ENCODE measurements at places on chromosomes 1 and 21.

DNA sequence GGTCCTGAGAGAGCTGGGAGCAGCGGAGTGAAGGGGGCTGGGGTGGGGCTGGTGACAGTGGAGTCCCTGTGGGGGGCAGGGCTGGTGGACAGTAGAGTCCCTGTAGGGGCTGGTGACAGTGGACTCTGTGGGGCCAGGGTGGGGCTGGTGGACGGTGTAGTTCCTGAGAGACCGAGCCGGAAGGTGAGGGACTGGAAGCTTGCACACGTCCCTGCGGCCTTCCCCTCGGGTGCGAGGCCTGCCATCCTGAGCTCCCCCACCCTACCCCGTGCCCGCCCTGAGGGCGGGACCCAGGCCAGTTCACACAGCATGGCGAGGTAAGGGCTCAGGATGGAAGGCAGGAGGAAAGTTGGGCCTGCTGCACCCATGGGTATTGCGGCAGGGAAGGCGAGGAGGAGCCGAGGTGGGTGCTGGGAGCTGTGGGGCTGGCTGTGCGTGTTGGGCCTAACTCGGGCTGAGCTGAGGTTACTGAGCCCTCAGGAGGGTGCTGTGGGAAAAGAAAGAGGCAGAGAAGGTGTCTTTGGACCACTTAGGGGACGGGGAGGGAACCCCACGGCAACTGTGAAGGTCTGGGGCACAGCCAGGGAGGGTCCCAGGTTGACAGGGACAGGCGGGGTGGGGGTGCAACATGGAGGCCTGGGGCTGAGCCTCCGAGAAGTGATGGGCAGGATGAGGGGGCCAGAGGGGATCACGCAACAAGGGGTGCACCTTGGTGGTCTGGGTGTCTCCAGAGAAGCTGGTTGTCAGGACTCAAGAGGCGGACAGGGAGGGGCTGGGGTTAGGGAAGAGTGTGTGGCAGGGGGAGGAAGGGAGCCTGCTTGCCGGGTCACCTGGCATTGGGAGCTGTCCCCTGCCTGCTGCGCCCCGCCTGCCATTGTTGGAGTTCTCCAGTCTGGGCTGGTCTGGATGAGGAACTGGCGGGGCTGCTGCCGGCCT lies 60.8 kb downstream of the PRKCZ start:
- no peak for DNase-seq

- DNase-seq: peak; percentile 79
Observed at GRCh38 chr1:60068393-60069045, 5.1 kb downstream of the C1orf87 start.

DNA sequence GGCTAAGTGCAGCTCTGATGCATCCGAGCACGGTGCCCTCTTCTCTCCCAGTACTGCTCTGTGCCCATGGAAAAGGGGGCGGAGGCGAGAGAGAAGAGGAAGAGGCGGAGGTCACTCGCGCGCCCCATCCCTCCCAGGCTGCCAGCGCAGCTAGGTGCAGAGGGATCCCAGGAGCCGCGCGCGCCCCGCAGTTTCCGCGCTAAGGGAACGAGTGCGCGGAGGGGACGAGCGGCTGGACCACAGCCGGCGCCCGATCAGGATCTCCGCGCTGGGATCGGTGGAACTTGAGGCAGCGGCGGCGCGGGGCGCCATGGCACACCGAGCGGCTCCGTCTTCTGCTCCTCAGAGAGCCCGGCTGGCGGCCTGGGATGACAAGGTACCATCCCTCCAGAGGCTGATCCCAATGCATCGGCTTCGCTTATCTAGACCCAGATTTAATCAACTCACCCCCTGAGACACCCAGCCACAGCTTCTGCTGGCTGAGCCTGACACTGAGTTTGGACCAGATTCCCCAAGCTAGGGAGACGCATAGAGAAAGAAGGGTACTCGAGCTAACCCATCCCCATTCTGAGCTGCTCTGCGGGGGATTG lies at the start of gene PTGFR:
PTGFR (plus strand) TSS at position 114 of the 590 bp plus-strand sequence. CDS start 1,770 bp downstream, outside the sequence.
- DNase-seq: peak; percentile 60

GRCh38 chr1:12678820-12679219 lies 34.9 kb downstream of the AADACL4 start:
- DNase-seq: peak; percentile 29

DNA sequence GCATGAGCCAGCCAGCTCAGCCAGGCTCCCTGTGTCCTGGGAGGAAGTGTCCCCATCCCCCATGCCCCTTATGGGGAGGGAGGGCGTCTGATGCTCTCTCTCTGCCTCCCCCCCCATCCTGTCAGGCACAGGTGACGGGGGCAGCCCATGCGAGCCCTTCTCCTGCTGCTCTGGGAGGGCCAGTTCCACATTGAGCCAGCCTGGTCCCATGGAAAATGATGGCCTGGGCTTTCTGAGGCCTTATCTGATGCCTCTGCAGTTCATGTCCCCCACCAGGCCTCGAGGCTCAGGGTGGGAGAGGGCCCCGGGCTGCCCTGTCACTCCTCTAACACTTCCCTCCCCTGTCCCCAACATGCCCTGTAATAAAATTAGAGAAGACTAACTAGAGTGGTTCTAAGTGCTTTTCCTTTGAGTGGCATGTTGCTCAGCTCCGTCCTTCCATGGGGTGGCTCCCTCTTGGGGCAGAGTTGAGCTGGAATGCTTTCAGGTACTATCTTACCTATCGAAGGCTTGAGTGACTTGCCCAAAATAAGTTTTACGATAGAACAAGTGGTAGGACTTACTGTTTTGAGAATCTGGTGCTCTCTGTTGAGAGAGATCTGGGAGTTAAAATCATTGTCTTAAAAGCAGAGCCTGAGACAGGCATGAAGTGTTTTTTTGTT lies 1.8 kb upstream of the MTFR1L start:
- DNase-seq: no peak

GRCh38 chr1:161138431-161138830 lies 6.0 kb upstream of the DEDD start:
- no peak for DNase-seq

DNA sequence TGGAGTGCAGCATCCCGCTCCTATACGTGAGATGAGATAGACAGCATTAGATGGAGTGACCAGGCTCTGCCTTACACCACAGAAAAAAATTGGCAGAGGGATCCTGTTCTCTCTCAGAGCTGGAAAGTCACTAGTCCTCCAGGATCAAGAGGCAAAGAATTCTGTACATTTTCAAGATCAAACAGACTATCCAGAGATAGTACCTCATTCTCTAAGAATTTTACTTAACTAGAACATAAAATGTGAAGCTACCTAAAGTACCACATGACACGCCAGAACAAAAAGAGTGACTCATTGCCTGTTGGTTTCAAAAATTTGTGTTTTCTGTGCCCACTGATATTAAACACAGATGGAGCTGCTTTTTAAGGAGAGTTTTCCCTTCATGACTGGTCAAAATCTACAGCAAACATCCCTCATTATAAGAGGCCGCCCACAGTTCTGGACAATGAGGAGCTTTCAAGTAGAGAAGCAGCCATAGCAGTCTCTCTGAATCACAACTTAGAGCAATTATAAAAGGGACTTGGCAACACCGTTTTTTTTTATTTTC lies 32.3 kb downstream of the CD160 start:
- DNase-seq: peak; percentile 99

DNA sequence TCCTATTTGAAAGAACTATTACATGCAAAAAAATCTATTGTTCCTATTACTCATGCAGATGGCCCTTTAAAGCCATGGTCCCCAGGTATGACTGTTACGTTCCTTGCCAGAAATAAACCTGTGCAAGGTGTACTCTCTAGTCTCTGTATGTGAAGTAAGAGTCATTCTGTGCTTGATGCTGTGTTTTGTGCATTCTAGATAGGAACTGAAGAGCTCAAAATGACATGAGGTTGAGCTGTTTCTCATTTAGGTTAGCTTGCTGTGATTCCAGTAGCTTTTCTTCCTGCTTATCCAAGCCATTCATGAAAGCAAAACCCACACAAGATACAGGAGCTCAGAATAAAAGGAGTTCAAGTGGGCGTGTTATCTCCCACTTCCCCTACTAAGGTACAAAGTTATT lies 64.3 kb upstream of the ZNF326 start:
- no peak for DNase-seq

DNA sequence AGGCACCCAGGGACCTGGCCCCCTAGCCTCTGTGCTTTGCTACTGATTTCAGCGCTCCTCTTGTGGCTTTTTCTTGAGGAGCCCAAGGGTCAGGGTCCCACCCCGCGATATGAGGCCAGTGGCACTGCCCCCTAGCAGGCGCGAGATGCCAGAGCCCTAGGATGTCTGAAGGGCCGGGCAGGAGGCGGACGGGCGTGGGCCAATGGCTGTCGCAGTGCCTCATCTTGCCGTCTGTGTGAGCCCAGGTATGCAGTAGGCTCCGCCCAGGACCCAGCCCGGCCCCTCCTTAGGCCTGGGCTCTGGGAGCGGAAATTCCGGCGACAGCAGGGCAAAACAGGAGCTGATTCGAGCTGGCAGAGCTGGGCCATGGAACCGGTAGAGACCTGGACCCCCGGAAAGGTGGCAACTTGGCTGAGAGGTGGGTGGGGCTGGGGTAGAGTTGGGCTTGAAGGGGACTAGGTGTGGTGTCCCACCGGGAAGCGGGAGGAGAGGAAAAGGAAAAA lies at the start of gene CNKSR1:
CNKSR1 (plus strand) TSS at position 310 of the 503 bp plus-strand sequence; CDS start at position 367, 57 bp downstream.
- no peak for DNase-seq

- DNase-seq: peak; percentile 70
Observed at GRCh38 chr1:207051191-207051943, at the start of gene YOD1. Gene YOD1, minus strand, starts transcription at chr1:207051208. Its CDS starts 178 bp downstream, at chr1:207051030.

GRCh38 chr1:118871582-118872171 lies 116.5 kb downstream of the TBX15 start:
- no peak for DNase-seq

GRCh38 chr1:175394739-175395138 lies 202.2 kb upstream of the KIAA0040 start:
- DNase-seq: no peak

DNA sequence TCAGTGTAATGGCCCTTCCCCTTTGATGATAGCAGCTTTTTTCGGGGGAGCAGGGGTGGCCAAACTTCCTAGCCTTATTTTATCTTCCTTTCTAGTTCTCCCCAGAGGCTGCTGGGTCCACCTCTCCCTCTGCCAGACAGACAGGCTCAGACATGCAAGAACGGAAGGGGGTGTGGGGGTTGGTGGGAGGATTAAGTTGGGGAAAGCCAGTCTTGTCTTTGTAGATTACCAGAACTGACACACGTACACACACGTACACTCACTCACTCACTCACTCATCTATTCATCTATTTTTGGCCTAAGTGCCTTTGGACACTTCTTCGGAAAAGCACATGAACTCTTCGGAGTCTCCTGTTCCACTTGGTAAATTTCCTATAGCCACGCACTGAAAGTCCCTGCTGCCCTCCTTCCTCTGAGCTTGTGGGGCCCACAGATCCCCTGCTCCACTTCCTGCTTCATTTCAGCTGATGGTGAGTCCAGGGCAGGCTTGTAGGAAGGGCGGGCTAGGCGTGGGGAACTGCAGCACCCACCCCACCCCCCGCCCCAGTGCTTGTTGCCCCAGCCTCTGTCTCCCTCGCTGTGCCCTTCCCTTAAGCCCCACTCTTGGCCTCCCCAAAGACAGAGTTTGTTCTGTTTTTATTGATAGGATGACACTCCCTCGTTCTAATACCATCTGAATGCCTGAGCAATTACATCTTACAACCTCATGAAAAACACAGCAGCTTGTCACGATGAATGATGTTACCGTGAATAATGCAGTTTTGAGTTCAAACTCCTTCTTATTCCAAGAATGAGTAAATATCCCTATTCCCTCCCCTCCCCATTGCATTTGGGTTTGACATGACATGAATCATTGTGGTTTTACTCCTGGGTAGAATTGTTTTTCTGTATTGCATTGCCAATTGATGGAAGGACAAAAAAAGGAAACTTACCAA lies 60.7 kb upstream of the ATP5PO start:
- peak; percentile 96 for DNase-seq

GRCh38 chr1:94329276-94329675 lies 88.9 kb upstream of the ABCD3 start:
- no peak for DNase-seq

DNA sequence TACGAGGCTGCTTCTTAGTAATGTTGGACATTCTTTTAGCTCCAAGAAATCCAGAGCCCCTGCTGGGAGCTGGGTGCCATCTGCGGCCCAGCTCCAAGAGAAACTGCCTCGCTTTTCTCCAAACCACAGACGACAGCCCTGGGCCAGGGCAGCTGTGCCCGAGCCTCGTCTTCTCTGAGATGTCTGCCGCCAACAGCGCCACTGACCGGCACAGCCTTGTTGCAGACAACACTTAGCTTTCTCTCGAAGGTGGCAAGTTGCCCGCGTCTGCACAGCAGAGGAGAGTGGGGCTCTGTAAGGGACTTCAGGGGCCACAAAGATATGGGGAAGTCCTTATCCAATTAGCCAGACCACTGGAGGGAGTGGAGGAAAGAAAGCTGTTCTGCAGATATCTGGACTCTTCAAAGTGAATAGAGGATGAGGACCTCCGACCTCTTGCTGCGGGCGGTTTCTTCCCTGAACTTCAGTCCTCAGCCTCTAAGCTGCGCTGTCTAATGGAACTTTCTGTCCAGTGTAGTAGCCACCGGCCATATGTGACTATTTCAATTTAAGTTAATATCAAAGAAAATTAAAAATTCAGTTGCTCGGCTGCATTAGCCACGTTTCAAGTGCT lies 63.9 kb upstream of the DISP3 start:
- no peak for DNase-seq

DNA sequence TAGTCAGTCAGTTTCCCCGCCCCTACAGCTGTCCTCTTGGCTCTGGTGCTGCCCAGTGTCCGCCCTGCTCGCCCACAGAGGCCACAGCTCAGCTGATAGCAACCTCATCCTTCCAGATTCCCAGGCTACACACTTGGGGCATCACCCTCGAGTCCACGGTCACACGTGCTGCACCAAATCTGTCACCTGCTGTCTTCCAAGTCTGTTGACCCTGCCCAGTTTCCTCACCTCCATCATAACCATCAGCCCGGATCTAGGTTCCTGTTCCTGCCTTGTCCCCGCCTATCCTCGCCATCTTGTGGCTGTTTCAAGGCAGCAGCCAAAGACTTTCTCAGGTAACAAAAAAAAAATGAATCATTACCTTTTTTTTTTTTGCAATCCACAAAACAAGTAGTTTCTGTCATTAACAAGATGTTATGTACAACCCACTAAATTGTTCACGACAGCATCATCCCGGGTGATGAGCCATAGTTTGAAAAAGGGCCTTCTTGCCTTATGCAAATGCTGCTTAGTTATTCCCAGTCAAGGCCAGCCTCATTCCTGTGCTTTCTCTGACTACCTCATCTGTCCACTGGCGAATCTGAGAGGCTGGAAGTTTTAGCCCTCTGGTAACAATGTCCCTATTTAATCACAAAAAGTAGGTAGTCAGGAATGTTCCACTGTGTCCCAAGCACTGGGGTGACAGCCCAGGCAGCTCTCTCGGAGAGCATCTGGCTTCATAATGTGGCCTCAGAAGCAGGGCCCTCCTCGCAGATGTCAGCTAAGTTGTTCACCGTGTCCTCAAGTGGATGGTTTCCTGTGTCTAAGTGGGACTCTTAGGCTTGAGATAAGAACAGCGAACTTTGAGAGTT lies 4.9 kb upstream of the MIIP start:
- peak; percentile 66 for DNase-seq

GRCh38 chr1:237267743-237268142 lies 225.8 kb downstream of the RYR2 start:
- DNase-seq: no peak

- peak; percentile 75 for DNase-seq
Observed at GRCh38 chr1:158028969-158029368, 35.5 kb downstream of the KIRREL1 start.

DNA sequence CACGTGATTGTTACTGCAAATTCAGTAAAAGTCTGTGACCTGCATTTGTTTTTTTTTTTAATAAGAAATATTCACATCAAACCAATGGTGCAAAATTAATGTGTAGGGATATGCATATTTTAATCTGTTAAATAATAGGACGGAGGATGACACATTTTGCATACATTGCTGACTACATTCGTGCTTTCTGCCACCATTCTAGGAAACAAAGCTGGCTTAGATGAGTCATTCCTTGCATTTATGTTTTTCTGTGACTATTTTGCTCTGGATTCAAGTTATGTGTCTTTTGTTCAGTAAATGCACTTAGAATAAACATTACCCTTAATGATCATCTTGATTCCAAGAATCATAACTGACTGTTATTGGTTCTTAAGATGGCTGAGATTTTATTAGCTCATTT lies 23.9 kb upstream of the CYYR1 start:
- no peak for DNase-seq

Data from EH (cell line).